Muscle of leg (tissue), 16 donors: ENCODE measurements at places on chromosomes 16 and 17. TPM values are rescaled to one million over a fixed set of nuclear protein-coding genes. Genes with fewer than 3 reads are reported as not detected.

Gene KRTAP4-8
- total RNA-seq: not detected

Gene TBC1D3I
- 0.09 TPM for total RNA-seq

Gene GNAO1
- 0.49 TPM for total RNA-seq

Gene SOX15
- total RNA-seq: 1.4 TPM

Gene BOLA2
- total RNA-seq: 5.2 TPM

Gene MPP2
- total RNA-seq: 1.5 TPM

Gene TEX14
- 2.1 TPM for total RNA-seq

Gene NLRC3
- 0.58 TPM for total RNA-seq

Gene TOX3
- total RNA-seq: 0.44 TPM

Gene TUBG1
- total RNA-seq: 22.2 TPM

Gene USH1G
- not detected for total RNA-seq

Gene USP43
- 0.49 TPM for total RNA-seq

Gene SLC16A13
- 0.18 TPM for total RNA-seq

Gene MARVELD3
- total RNA-seq: not detected

Gene ST6GALNAC2
- total RNA-seq: 1.5 TPM

Gene PABPN1L
- 0.04 TPM for total RNA-seq

Gene ALDH3A1
- total RNA-seq: 0.18 TPM

Gene TBC1D3H
- not detected for total RNA-seq

Gene KCNG4
- under 0.01 TPM for total RNA-seq

Gene ABCA6
- 24.3 TPM for total RNA-seq

Gene KRTAP9-2
- not detected for total RNA-seq

Gene DNAAF8
- total RNA-seq: 0.66 TPM

Gene TSPAN10
- 0.53 TPM for total RNA-seq

Gene HS3ST3A1
- 2.3 TPM for total RNA-seq

Gene SCARF1
- total RNA-seq: 7.6 TPM

Gene OR2C1
- total RNA-seq: 0.35 TPM

Gene HBA1
- 387 TPM for total RNA-seq

Gene KRTAP1-1
- not detected for total RNA-seq

Gene KCTD19
- 0.04 TPM for total RNA-seq
